ENCODE measurements at places on chromosomes 16 and 17.

DNA sequence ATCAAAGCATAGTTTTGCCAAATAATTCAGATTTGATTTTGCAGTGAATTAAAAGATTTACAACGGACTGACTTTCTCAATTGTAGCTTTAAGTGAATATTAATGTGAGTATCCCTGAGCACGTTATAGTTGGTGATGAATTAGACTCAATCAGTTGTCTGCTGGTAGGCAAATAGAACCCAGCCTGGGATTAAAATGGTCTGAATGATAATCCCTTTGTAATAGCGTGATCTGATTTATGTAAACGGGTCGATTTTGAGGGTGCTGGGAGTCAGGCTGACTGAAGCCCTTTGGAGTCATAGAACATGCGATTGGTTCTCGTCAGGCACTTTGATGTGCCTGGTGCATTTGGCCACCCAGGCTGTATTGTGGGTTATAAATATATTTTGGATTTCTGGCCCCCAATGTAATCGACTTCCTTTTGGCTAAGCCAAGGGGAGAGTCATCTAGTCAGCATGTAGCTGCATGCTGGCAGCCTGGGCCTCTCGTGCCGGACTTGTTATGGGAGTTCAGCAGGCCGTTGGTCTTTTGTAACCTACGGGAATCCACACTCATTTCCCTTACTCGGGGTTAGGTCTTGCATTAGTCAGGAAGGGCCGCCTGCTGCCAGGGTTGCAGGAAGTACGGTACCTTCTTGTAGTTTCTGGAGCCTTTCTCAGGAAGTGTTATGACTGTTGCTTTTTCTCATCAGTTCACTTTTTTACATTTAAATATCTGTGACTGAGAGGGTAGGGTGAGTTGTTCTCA lies 5.4 kb downstream of the PGS1 start:
- no peak for DNase-seq

- no peak for DNase-seq
These were observed 32.4 kb upstream of the EFCAB13 start for GRCh38 chr17:47291242-47291873.

- no peak for DNase-seq
These were observed 13.3 kb upstream of the SBK1 start for GRCh38 chr16:28279006-28279405.

- peak; percentile 79 for DNase-seq
These were observed 5.4 kb downstream of the NAT9 start for GRCh38 chr17:74770498-74771318.

- DNase-seq = no peak
These were observed at the start of gene MEOX1 for GRCh38 chr17:43661699-43662412. Gene MEOX1 (minus strand): TSS chr17:43661922. CDS start chr17:43661534, 388 bp downstream.

GRCh38 chr17:80740141-80740540 lies 195.5 kb downstream of the RPTOR start:
- DNase-seq = no peak

GRCh38 chr17:66789093-66789492 lies 45.8 kb upstream of the CACNG5 start:
- no peak for DNase-seq

DNA sequence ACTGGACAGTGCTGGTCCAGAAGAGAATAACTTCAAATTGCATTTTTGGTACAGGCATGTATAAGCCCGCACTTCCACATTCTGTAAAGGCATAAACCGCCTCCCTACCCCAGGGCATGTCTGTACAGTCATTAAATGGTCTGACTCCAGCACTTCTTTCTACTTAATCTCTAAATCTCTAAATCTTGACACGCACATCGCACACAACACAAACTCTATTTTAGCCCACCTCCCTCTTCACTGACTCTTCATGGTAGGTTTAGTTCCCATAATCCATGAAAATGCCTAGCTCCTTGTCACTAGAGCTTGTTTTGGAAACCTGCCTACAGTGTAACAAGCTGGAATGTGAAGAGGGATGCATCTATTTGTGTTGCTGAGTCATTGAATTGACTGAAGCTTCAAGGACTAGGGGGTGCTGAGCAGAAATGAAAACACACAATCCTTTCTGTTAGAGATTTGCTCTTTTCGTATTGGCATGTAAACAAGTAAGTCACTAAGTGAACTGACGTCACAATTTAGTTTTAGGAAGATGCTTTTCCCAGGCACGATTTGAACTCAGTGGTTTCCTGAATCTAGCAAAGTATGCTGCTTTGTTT lies 1.6 kb upstream of the DUSP14 start:
- DNase-seq = no peak

- DNase-seq = no peak
These were observed 26.3 kb downstream of the MARCHF10 start for GRCh38 chr17:62781831-62782251.

GRCh38 chr17:55388842-55389241 lies 32.8 kb downstream of the MMD start:
- DNase-seq = no peak

DNA sequence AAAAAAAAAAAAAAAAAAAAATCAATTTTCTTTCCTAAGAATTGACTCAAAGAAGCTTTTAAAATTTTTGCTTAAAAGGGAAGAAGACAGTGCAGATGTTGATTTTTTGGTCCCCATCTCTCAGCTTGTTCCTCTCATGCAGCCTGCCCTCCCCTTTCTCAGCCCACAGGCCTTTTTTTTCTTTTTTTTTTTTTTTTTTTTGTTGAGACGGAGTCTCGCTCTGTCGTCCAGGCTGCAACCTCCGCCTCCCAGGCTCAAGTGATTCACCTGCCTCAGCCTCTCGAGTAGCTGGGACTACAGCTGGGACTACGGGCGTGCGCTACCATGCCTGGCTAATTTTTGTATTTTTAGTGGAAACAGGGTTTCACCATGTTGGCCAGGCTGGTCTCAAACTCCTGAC lies 17.7 kb downstream of the YPEL2 start:
- DNase-seq = no peak

DNA sequence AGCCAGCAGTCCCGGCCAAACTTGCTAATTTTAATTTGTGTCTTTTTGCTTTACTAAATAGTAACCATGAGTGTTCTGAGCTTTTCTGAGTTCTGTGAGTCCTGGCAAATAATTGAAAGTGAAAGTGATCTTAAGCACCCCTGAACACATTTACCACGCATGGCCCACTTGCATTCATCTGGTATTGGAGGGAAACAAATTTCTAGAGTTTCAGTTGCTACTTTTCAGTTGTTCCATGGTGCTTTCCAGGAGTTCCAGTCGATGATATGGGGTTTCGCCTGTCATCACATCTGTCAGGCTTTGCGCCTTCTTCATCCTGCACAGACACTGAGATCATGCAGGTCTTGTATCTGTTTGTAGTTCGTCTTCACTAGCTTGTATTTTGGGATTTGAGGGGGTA lies 44.1 kb downstream of the CRLF3 start:
- DNase-seq = no peak

GRCh38 chr16:58024486-58025350 lies 836 bp upstream of the MMP15 start:
- DNase-seq = no peak

DNA sequence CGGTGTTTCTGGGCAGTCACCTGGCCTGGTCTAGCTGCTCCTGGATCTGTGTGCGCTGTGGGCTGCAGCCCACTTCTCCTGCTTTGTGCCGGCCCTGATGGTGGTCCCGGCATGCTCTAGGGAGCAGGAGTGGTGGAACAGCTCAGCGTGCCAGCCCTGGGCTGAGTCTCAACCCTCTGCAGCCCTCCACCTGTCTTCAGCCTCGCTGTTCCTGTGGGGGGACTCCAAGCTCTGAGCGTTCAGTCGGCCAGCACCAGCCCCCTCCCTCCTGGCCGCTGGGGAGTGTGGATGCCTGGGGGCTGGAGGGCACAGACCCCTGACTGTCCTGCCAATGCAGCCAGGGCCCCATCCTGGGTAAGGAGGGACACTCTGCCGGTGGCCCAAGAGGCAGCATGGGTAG lies 23.7 kb upstream of the RASD1 start:
- DNase-seq = no peak

GRCh38 chr16:51592001-51592501 lies 441.0 kb upstream of the SALL1 start:
- DNase-seq = no peak

DNA sequence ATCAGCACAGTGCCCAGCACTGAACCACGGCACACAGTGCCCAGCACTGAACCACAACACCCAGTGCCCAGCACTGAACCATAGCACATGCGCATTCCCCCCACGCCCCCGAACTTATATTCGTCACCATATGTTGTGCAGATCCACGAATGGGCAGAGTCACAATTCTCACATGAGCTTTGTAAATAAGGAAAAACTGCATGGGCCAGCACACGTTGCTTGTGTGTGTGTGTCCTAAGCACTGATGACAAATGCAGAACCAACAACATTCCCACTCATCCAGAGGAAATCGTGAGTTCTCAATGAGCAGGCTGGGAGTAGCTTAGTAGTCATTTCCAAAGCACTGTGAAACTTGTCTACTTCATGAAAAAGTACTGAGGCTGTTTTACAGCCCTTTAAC lies 70.0 kb downstream of the ADCY9 start:
- DNase-seq = no peak

DNA sequence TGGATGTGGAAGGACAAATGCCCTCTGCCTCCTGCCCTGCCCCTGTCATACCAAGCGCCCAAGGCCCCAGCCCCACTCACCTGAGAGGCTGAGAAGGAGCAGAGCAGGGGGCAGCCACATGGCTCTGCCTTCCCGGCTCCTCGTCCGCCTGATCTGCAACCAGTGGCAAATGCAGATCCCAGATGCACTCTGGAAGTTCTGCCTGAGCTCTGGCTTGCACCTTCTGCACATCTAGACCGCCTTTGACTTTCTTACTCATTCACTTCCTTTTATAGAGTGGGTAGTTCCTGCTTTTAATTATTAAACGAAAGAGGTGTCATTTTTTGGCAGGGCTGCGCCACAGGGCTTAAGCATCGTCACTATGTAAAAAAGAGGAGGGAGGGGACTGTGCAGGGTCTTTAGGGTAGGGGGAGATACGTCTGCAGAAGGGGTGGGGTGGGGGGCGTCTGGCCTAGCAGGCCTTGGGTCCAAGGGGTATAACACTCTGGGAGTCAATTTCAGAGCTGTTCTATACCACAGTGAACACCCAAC lies at the start of gene CD300LB:
TSS of gene CD300LB (minus strand) at position 245 of the 531 bp plus-strand sequence. CDS start at position 120, 125 bp downstream.
- no peak for DNase-seq

DNA sequence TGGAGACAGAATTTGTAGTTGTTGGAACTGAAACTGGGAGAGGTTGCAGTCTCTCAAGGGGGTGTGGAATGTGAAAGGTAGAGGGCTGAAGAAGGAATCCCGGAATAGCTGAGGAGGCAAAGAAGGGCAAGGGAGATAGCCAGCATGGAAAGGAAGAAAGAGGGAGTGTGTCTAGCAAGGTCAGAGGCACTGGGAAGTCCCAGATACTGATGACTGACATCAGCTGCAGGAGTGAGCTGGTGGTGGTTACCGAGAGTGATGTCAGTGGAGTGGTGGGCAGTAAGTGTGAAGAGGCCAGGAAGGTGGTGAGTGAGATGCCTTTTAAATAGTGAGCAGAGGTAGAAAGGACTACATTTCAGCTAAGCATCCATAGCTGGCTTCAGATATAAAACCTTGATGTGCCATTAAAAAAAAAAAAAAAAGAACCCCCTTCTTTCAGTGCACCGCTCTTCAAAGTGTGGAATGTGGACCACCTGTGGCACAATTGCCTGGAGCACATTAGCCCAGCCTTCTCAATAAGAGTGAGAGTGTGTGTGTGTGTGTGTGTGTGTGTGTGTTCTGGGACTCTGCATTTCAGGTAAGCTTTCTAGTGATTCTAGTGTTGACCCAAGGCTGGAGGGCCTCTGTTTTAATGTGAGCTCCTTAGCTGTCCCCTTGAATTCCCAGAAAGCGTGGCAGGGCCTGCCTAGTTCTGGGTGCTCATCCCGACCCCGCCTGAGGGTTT lies 8.5 kb downstream of the PRMT7 start:
- DNase-seq = no peak

DNA sequence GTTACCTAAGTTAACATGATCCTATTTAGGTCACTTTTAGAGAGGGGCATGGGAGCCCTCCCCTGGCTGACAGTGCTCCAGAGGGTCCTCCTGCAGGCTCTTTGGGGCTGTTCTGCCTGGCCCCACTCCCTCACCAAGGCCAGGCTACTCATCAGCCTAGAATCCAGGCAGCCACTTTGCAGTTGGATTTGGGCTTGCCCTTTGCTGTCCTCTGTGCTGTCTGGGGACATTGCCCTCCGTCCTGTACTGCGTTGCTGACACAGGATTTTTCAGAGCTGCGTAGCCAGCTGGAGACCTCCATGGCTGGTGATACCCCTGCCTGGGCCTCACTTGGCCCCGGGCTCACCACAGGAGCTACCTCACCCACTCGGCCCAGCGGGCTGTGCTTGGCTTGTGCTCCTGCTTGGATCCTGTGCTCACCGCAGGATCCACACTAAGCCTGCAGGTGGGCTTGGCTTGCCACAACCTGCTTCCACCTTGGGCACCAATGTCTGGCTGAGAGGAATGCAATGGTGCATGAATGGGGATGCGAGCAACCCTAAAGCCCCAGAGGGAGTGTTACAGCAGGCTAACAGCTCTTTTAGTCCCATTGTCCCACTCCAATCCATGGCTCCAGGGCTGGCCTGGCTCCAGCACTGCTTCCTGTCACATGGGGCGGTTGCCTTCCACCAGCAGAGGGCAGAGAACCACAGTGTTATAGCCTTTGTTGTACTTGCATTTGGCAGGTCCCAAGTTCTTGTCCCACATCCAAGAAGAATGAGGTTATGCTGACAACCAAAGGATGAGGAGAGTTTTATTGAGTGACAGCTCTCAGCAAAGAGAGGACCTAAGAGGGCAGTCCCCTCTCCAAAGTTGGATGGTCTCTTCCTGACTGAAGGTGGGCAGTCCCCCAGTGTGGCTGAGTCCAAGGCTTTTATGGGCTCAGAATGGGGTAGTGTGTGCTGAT lies 21.5 kb downstream of the CCL4 start:
- peak; percentile 18 for DNase-seq

DNA sequence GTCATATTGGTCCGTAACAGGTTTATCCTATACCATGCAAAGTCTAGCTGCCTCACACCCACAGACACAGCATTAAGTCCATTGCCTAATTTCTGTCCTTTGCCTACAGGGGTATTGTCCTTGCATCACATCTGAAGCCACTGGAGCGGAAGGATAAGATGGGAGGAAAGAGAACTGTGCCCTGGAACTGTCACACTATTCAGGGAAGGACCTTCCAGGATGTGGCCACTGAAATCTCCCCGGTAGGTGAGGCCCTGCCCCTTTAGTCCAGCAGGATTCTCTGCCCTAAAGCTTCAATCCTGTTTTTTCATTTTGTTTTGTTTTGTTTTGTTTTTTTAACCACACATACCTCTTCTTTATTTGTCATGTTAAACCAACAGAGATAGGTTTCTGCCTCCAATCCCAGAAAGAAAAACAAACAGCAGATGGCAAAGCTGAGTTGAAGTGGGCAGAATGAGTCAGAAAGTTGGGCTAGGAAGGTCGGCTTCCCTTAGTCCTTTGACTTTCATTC lies 2.2 kb upstream of the EFTUD2 start:
- DNase-seq = no peak

- no peak for DNase-seq
These were observed 14.1 kb upstream of the UTP6 start for GRCh38 chr17:31915456-31916100.

- no peak for DNase-seq
These were observed 14.7 kb downstream of the TMC5 start for GRCh38 chr16:19432429-19432828.

Measured in BE2C (cell line).